ENCODE measurements at places on chromosomes 2 and 18. TPM values are rescaled to one million over a fixed set of nuclear protein-coding genes. Genes with fewer than 3 reads are reported as not detected.

GRP gene
- 17.5 TPM for total RNA-seq

RAB10 gene
- 114 TPM for total RNA-seq

TRIM43 gene
- not detected for total RNA-seq

GPR45 gene
- 1.7 TPM for total RNA-seq

C1QL2 gene
- 4.4 TPM for total RNA-seq

DYNAP gene
- total RNA-seq: not detected

SERPINB12 gene
- not detected for total RNA-seq

TMEM37 gene
- total RNA-seq: not detected

NPAS2 gene
- 6.9 TPM for total RNA-seq

VWC2L gene
- 3.2 TPM for total RNA-seq

SF3B6 gene
- 84.1 TPM for total RNA-seq

TEX44 gene
- not detected for total RNA-seq

ZNF804A gene
- total RNA-seq: 18.4 TPM

TGFA gene
- 3.7 TPM for total RNA-seq

GALNT14 gene
- total RNA-seq: 10.1 TPM

HOXD10 gene
- not detected for total RNA-seq

AGXT gene
- not detected for total RNA-seq

RHBDD1 gene
- 14.5 TPM for total RNA-seq

PFN4 gene
- 0.98 TPM for total RNA-seq

GPR75 gene
- total RNA-seq: 15.0 TPM

GPR39 gene
- total RNA-seq: 1.7 TPM

CDK15 gene
- total RNA-seq: under 0.01 TPM

TTN gene
- total RNA-seq: 1.2 TPM

POMC gene
- total RNA-seq: 0.49 TPM

EDAR gene
- not detected for total RNA-seq

LIPG gene
- 11.8 TPM for total RNA-seq

C2orf81 gene
- total RNA-seq: 1.2 TPM

KATNAL2 gene
- total RNA-seq: 3.4 TPM

D2HGDH gene
- total RNA-seq: 10.1 TPM

RBFA gene
- total RNA-seq: 31.0 TPM

TBR1 gene
- 95.6 TPM for total RNA-seq

FAM124B gene
- 3.7 TPM for total RNA-seq

NRP2 gene
- total RNA-seq: 22.6 TPM

ARID5A gene
- total RNA-seq: 2.2 TPM

Measured in temporal lobe (tissue), 4 donors.